ENCODE measurements at places on chromosomes 13 and 19. TPM values are rescaled to one million over a fixed set of nuclear protein-coding genes. Genes with fewer than 3 reads are reported as not detected.

LRRC63 gene
- 3.6 TPM for total RNA-seq

LGALS14 gene
- not detected for total RNA-seq

CCL25 gene
- total RNA-seq, result not detected

PLPP2 gene
- 0.56 TPM for total RNA-seq

TSSK6 gene
- total RNA-seq, result 3.6 TPM

CGB3 gene
- total RNA-seq, result not detected

SBNO2 gene
- 182 TPM for total RNA-seq

IGFLR1 gene
- total RNA-seq, result 13.1 TPM

ZNF615 gene
- 19.8 TPM for total RNA-seq

LSM14A gene
- total RNA-seq, result 133 TPM

GAPDHS gene
- total RNA-seq, result not detected

CEACAM7 gene
- total RNA-seq, result not detected

DEDD2 gene
- total RNA-seq, result 21.7 TPM

KLK13 gene
- not detected for total RNA-seq

FUT1 gene
- total RNA-seq, result 0.99 TPM

ZNF878 gene
- total RNA-seq, result not detected

ZNF845 gene
- 4.2 TPM for total RNA-seq

KLK2 gene
- not detected for total RNA-seq

NEK5 gene
- total RNA-seq, result 0.27 TPM

ERICH4 gene
- not detected for total RNA-seq

FLT3 gene
- total RNA-seq, result 1.1 TPM

SPIB gene
- not detected for total RNA-seq

CCDC159 gene
- total RNA-seq, result 15.1 TPM

TEAD2 gene
- 41.3 TPM for total RNA-seq

PSG6 gene
- total RNA-seq, result not detected

KCNJ14 gene
- 1.2 TPM for total RNA-seq

PRODH2 gene
- total RNA-seq, result not detected

ZNF728 gene
- total RNA-seq, result 2.4 TPM

SKA3 gene
- total RNA-seq, result not detected

GPR180 gene
- 3.9 TPM for total RNA-seq

PODNL1 gene
- 3.5 TPM for total RNA-seq

PVR gene
- 59.7 TPM for total RNA-seq

ZNF536 gene
- total RNA-seq, result 1.5 TPM

C1QTNF9B gene
- not detected for total RNA-seq

GRIK5 gene
- total RNA-seq, result 24.8 TPM

ZNF560 gene
- not detected for total RNA-seq

SERPINE3 gene
- not detected for total RNA-seq

ADM5 gene
- 2.8 TPM for total RNA-seq

NAPSA gene
- total RNA-seq, result not detected

KLK14 gene
- total RNA-seq, result not detected

OR7A5 gene
- total RNA-seq, result not detected

C19orf33 gene
- total RNA-seq, result 6.7 TPM

DHX34 gene
- total RNA-seq, result 21.3 TPM

MED29 gene
- 29.3 TPM for total RNA-seq

FAAP24 gene
- total RNA-seq, result not detected

FGF14 gene
- 0.14 TPM for total RNA-seq

BLOC1S3 gene
- total RNA-seq, result 21.4 TPM

PDX1 gene
- total RNA-seq, result not detected

ZNF841 gene
- 46.3 TPM for total RNA-seq

TGFB1 gene
- total RNA-seq, result 55.1 TPM

INSR gene
- 116 TPM for total RNA-seq

URAD gene
- not detected for total RNA-seq

KLK1 gene
- not detected for total RNA-seq

SYCN gene
- not detected for total RNA-seq

CALR3 gene
- not detected for total RNA-seq

SLITRK5 gene
- total RNA-seq, result under 0.01 TPM

ZNF837 gene
- total RNA-seq, result 3.9 TPM

KANK3 gene
- 10.0 TPM for total RNA-seq
